GM04504 (cell line): ENCODE measurements at places on chromosomes 12 and 14.

DNA sequence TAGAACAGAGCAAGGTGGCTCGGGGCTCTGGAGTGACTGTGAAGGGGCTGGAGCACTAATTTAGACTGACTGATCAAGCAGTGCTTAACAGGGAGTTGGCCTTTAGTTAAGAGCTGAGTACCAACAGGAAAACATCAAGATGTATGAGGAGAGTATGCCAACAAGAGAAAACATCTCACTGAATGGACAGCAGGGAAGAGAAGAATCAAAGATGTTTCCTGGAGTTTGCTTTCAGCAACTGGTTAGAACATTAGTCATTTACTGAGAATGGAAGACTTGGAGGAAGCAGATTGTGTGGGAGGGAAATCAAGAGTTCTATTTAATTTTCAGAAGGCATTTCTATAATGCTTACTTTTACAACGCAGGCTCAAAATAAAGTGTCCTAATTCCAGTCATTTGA lies 259.3 kb downstream of the ADAMTS20 start:
- DNase-seq: no peak

DNA sequence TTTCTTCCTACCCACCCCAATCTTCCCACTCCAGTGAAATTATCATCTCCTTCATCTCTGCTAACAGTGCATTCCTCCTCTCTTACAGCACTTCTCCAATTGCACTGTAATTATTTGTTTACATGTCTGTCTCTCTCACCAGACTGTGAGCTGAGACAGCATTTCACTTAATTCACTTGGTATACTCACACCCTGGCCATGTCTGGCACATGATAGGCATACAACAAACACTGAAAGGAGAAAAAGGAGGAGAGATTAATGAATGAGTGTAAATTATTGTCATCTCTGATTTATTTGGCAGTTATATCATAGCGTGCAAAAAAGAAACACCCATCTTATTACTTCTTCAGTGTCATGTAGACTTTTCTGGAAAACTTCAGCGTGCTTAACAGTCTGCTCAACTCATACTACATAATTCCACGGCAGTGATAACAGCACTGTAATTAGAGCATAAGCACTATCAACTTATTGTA lies 452.3 kb downstream of the ADAMTS20 start:
- no peak for DNase-seq

GRCh38 chr12:84113666-84114065 lies 798.9 kb downstream of the SLC6A15 start:
- no peak for DNase-seq

- no peak for DNase-seq
Observed at GRCh38 chr12:65557438-65558181, 266.7 kb upstream of the HMGA2 start.

- DNase-seq: no peak
Observed at GRCh38 chr12:26599096-26599695, 233.8 kb downstream of the ITPR2 start.

GRCh38 chr12:57796996-57797395 lies 14.4 kb downstream of the TSFM start:
- no peak for DNase-seq
